Mammary epithelial cell (primary cell): ENCODE measurements at places on chromosomes 6 and 20. TPM values are rescaled to one million over a fixed set of nuclear protein-coding genes. Genes with fewer than 3 reads are reported as not detected.

The HCK gene
- polyA plus RNA-seq: not detected

The MAP7 gene
- polyA plus RNA-seq: 10.6 TPM

The EYA2 gene
- polyA plus RNA-seq: 0.03 TPM

DNA sequence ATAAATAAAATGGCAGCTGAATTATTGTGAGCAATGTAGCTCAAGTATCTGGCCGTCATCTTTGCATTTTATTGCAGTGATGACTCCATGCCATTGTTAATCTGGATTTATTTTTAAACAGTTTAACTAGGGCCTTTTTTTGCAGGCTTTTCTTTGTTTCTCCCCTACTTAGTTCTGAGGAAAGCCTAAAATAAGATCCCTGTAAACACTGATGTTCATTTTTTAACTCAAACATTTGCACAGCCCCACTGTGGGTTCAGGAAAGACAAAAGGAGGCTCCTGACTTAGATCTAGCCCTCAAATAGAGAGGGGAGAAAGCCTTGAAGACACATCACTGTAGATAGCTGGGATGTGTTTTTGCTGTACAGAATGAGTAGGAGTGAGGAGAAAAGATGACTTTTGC, 69.2 kb downstream of the PLEKHG1 start:
- no peak for DNase-seq

DNA sequence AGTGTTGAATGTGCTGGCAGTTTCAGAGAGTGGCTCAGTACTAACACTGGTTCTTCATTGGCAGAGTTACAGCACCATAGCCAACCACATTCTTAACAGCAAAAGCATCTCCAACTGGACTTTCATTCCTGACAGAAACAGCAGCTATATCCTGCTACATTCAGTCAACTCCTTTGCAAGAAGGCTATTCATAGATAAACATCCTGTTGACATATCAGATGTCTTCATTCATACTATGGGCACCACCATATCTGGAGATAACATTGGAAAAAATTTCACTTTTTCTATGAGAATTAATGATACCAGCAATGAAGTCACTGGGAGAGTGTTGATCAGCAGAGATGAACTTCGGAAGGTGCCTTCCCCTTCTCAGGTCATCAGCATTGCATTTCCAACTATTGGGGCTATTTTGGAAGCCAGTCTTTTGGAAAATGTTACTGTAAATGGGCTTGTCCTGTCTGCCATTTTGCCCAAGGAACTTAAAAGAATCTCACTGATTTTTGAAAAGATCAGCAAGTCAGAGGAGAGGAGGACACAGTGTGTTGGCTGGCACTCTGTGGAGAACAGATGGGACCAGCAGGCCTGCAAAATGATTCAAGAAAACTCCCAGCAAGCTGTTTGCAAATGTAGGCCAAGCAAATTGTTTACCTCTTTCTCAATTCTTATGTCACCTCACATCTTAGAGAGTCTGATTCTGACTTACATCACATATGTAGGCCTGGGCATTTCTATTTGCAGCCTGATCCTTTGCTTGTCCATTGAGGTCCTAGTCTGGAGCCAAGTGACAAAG, 17.0 kb upstream of the ADGRF4 start:
- DNase-seq: no peak

The BYSL gene
- polyA plus RNA-seq: 39.0 TPM

The C20orf141 gene
- not detected for polyA plus RNA-seq

DNA sequence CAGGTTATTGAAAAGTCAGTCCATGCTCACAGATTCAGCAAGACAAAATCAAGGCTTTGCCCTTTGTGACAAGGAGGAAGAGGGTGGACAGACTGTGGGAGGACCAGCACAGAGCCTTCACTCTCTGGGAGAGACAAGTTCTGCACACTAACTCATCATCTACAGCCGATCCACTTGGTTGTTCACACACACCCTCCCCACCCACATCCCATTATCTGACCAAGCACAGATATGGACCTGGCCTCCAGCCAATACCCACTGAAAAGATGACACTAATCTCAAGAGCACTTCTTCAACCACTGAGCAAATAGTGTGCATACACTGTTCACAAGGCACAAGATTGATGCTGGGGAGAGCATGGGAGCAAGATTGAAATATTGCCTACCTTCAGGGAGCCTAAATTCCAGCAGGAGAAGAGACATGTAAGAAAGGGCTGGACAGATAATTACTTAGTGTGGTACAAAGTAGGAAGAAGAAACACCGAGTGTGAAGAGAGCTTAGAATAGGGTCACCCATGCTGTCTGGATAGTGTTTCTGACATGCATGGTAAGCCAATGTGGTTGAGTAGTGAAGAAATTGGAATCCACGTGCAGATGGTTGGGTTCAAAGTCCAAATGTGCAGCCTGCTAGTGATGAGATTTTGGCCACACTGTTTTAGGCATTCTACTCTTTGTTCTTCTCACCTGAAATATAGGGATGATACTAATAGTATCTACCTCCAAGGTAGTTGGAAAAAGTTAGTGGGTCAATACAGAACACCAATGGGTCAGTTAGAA, 21.7 kb upstream of the IL17A start:
- DNase-seq: no peak

GRCh38 chr20:46551522-46552381, 1.3 kb upstream of the OCSTAMP start:
- DNase-seq: no peak

GRCh38 chr6:125753218-125753936, 3.9 kb downstream of the HEY2 start:
- DNase-seq: no peak

The SLC22A16 gene
- polyA plus RNA-seq: not detected

The ITPR3 gene
- polyA plus RNA-seq: 106 TPM
